Stimulated activated CD8-positive, alpha-beta memory T cell treated with anti-CD3 and anti-CD28 coated beads, Interleukin-7, amount 100 ng/mL, for 4 hours (primary cell): ENCODE measurements at places on chromosomes 4 and X.

DNA sequence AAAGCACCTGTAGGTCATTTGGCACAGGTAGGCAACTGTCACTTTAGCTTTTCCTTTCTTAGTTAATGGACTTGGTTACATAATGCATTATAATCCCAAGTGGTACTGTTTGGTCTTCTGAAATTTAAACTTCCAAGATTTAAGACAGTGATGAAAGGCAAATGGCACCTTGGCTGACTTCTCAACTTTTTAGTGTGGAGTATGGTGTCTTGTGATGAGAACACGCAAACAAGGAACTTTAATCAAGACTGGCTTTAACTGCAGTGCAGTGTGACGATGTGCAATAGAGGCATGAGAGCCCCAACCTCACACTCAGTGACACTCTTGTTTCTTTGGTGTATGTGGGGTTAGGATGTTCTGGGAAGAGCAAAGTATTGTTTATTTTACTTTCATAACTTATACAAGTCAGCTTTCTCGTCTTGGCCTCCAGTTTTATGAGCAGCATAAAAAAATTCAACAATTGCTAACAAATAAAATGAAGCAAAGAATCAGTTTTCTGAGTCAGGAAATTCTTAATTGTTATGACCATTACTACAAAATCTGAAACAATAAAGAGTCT, 171.9 kb downstream of the MAD2L1 start:
- DNase-seq = no peak

DNA sequence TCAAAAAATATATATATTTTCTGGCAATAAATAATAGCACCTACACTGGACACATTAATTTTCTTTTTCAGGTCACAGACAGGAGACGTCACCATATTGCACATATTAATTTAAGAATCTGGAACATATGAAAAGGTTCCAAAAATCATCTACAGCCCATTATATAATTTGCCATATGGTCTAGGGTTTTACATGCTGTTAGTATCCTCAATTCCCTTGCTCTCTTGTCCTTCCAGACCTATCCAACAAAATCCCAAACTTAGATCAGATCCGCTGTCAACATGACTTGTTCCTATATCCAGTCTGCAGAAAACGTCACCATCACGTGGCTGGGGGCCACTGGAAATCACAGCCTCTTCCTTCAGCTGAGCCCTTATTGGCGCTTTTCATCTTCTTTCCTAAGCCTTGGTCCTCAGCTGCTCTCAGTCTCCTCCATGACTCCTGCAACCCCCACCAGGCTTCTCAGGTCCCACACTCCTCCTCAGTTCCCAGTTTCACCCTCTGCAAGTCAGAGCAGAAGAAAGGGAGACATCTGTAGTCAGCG, 192.0 kb upstream of the GATB start:
- DNase-seq = no peak

DNA sequence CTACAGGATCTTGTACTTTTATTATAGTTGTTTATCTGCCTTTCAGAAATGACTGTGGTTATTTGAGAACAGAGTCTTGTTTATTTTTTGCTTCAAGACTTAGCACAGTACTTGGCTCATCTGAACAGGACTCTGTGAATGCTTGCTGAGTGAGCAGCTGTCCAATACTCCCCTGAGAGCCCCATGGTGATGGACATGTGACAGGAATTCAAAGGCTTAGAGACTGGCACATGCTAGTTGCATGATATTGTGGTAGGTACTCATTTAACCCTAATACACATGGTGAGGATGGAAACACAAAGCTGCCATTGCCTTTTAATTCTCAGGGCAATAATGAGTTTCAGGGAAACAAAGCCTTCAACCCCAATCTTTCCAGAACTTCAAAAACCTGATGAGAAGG, 97.3 kb downstream of the GEMIN8 start:
- DNase-seq = no peak

GRCh38 chr4:8332038-8332857, 62.7 kb downstream of the HTRA3 start:
- DNase-seq = no peak

DNA sequence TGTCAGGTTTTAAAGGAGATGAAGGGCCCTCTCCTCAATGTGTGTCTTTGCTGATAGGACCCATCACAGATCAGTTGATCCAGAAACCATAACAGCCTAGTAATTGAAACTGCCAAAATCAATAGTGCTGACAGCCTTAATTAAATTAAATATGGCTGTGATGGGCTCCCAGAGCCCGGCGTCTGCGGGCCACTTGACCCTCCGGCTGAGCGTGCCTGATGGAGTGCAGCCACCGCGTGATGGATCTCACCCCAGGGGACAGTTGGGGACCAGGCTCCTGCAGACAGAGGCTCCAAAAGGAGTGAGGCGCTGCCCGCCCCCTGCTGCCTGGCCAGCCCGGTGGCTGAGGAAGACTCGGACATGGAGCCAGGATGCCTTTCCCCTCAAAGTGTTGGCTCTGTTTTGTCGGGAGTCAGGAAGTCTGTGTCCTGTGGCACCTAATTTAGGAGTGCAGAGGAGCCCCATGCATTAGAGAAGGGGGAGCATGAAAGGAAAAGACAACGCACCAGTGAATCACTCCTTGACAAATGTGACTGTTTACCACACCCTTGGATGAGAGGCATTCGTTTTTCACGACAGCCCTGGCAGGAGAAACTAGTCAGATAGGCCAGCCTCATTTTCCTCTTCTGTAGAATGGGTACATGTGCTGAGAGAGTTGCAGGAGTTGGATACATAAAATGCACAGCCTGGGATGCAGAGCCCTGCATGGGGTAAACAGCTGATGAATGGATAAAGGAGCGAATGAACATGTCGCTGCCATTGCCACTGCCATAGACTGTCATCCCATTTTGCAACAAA, 40.9 kb upstream of the MSX1 start:
- DNase-seq = no peak

DNA sequence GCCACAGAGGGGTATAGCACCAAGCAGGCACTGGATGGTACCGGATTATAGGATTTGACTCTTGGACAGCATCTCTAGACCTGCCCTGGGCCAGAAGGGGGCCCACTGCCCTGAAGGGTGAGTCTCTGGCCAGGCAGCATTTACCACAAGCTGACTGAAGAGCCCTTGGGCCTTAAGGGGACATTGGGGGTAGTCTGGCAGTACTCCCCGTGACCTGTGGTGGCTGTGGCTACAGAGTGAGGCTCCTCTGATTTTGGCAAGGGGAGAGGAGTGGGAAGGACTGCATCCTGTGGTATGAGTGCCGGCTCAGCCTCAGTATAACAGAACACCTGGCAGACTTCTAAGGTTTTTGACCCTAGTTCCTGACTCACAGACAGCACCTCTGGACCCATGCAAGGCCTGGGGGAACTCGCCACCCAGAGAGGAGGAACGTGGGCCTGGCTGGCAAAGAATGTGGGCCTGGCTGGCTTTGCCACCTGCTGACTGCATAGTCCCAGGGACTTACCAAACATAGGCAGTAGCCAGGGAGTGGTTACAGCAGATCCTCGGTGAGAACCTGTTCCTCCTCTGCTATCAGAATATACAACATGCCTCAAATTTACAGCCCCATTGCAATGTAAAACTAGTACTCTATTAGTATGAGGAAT, 48.1 kb downstream of the ABCB7 start:
- no peak for DNase-seq

GRCh38 chr4:33722254-33722653, 2522.1 kb downstream of the ARAP2 start:
- no peak for DNase-seq

GRCh38 chr4:147594107-147594506, 23.1 kb upstream of the TMEM184C start:
- no peak for DNase-seq

- DNase-seq = no peak
Measured at GRCh38 chr4:40840255-40840984, 90.7 kb downstream of the NSUN7 start.

DNA sequence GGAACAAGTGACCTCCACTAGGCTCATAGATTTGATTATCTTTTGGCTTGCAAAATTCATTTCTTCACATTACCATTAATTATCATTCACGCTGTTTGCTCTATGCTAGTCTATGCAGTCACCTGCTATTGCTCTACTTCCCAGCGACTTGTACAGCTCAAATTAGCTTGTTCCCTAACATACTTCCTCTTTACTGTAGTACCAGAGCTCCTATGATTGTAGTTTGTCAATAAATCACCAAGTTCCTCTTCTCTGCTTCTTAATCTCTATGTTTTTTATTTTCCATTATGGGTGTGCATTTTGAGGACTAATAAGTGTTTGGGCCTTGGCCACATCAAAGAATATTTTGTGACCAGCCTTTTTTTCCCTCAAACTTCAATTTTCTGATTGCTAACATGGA, 6.2 kb upstream of the GSPT2 start:
- DNase-seq = no peak

DNA sequence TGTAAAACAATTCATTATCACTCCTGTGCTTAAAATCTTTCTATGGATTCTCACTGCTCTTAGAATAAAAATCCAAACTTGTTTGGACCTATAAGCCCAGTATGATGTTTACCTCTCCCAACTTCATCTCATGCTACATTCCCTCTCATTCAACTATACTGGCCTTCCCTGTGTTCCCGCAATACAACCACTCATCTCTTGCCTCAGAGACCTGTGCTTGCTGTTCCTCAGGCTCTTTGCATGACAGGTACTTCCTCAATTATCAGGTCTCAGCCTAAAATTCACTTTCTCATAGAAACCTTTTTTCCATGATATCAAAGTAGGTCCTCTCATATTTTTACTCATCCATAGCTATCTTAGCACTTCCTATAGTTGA, 71.7 kb downstream of the ENOX2 start:
- no peak for DNase-seq

DNA sequence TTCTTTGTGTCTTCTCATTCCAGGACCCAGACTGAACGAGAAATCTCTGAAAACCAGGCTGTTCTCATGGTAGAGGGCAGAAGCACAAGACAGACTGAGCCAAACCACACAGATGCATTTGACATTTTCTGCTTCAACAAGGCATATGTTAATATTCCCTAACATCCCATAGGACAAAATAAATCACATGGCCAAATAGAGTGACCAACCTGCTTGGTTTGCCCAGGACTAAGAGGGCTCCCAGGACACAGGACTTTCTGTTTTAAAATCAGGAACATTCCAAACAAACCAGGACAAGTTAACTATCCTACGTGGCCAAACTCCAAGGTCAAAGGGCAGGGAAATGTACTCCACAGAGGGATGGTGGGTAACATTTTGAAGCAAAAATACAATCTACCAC, 11.7 kb downstream of the CTPS2 start:
- no peak for DNase-seq

- DNase-seq = no peak
Measured at GRCh38 chr4:100063355-100063754, 113.3 kb upstream of the H2AZ1 start.

DNA sequence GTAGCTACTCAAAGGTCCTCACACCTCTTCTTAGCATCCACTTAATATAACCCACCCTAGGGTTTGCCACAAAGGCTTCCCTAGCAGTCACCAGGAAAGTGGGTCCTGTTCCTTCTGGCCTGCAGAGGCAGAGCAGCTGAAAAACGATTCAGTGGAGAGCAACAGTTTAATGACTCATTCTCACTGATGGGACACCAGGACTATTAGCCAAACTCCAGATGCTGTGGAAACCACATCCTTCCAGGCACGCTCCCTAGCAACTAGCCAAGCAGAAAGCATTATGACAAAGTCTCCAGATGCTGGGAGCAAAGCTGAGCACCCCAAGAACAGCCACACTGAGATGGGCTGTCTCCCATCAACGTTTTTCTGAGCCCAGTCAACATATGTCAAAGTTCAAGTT, 30.3 kb upstream of the UTP14A start:
- no peak for DNase-seq

DNA sequence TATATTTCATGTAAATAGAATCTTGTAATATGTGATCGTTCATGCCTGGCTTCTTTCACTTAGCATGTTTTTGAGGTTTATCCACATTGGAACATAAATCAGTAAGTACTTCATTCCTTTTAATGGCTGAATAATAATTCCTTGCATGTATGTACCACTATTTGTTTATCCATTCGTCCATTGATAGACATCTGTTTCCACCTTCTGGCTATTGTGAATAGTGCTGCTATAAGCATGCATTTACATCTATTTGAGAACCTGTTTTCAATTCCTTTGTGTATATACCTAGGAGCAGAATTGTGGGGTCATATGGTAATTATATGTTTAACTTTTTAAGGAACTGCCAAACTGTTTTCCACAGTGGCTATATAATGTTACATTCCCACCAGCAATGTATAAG, 356.7 kb upstream of the DIPK2B start:
- DNase-seq = no peak

- no peak for DNase-seq
Measured at GRCh38 chr4:67229148-67229547, 316.2 kb downstream of the CENPC start.

- no peak for DNase-seq
Measured at GRCh38 chrX:13597874-13598273, 28.5 kb downstream of the EGFL6 start.

- no peak for DNase-seq
Measured at GRCh38 chr4:72505314-72505744, 63.7 kb downstream of the ADAMTS3 start.

DNA sequence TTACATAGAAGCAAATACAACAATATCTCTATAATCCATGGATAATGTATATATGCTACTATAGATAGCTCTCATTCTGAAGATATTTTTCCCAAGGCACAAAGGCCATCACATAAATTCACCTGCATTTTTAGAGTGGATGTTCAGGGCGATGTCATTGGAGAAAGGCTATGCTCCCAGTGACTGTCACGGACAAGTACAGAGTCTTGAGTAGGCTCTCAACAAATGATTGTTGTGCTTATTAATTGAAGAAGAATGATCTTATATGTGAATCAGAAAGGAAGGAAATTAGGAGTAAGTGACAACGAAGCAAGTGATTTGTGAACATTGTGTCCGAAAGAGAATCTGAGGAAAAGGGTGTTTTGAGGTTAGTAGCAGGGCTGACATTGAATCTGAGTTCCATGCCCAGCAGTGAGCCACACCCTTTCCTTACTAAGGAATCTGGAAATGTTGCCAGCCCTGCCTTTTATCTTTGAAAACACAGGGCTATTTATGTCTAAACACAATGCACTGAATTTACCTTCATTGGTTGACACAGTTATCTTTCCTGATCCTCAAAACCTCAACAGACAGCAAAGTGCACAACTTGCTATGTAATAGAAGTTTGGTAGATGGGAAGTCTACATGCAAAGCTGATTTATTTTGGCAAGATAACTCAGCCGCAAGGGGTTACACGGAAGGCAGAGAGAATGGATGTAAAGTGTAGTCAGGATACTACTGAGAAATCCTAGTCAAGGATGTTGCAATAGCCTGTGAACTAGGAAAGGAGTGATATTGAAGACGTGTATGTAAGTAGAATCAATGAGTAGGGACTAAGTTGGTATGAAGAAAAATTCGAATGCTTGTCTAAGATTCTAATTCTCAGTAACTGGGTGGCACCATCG, 50.4 kb downstream of the SORBS2 start:
- no peak for DNase-seq

GRCh38 chrX:46991664-46992063, 79.4 kb downstream of the JADE3 start:
- DNase-seq = no peak

GRCh38 chrX:102491766-102492165, 20.2 kb upstream of the TCP11X2 start:
- no peak for DNase-seq

- no peak for DNase-seq
Measured at GRCh38 chrX:154761977-154762536, 607 bp upstream of the DKC1 start.
